ENCODE measurements at places on chromosomes 3 and 15.

GRCh38 chr3:99952306-99952705, 134.6 kb downstream of the CMSS1 start:
- no peaks in the 10 kb centered on the region for H3K27me3 ChIP-seq
- no peak overlapping the region for H3K27ac ChIP-seq
- H3K4me1 ChIP-seq, result peaks cover 6% of the 10 kb centered on the region
- H3K4me3 ChIP-seq, result no peak overlapping the region
- no peak for DNase-seq

GRCh38 chr15:59434481-59434880, 3.5 kb upstream of the FAM81A start:
- DNase-seq, result no peak
- H3K27me3 ChIP-seq, result no peaks in the 10 kb centered on the region
- no peak overlapping the region for H3K4me3 ChIP-seq

- H3K27ac ChIP-seq, result peak overlapping the region; percentile 91
- peaks cover 13% of the 10 kb centered on the region for H3K4me1 ChIP-seq
- peak; percentile 55 for DNase-seq
- peaks cover 30% of the 10 kb centered on the region for H3K36me3 ChIP-seq
These were observed 873 bp downstream of the CAPN7 start for GRCh38 chr3:15206662-15207576.

- H3K27ac ChIP-seq, result no peak overlapping the region
- H3K4me1 ChIP-seq, result peaks cover 12% of the 10 kb centered on the region
- no peaks in the 10 kb centered on the region for H3K27me3 ChIP-seq
- H3K36me3 ChIP-seq, result no peaks in the 10 kb centered on the region
- no peak overlapping the region for H3K4me3 ChIP-seq
- DNase-seq, result no peak
These were observed 9.7 kb upstream of the PCOLCE2 start for GRCh38 chr3:142898346-142899213.

DNA sequence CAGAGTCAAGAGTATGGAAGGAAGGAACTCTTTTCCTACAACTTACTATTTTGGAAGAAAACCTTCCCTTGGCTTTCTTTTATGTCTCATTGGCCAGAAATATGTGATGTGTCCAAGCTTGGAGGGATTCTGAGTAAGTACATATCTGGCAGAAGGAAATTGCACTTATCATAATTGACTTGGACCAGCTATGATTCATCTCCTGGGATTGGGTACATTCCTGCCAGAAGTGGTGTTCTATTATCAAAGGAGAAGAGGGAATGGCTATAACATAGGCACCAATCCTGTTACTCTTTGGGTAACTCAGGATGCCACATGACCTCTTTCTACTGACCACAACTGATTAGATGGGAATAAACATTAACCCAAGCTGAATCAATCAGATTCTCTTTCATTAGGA, 13.5 kb upstream of the DAZL start:
- H3K4me3 ChIP-seq, result no peak overlapping the region
- H3K36me3 ChIP-seq, result no peaks in the 10 kb centered on the region
- peak; percentile 8 for DNase-seq
- H3K4me1 ChIP-seq, result no peaks in the 10 kb centered on the region

- no peak for DNase-seq
- H3K27ac ChIP-seq, result no peak overlapping the region
- no peaks in the 10 kb centered on the region for H3K27me3 ChIP-seq
- H3K4me3 ChIP-seq, result no peak overlapping the region
- peaks cover 27% of the 10 kb centered on the region for H3K36me3 ChIP-seq
These were observed 158.2 kb downstream of the P3H2 start for GRCh38 chr3:189962466-189962865.

DNA sequence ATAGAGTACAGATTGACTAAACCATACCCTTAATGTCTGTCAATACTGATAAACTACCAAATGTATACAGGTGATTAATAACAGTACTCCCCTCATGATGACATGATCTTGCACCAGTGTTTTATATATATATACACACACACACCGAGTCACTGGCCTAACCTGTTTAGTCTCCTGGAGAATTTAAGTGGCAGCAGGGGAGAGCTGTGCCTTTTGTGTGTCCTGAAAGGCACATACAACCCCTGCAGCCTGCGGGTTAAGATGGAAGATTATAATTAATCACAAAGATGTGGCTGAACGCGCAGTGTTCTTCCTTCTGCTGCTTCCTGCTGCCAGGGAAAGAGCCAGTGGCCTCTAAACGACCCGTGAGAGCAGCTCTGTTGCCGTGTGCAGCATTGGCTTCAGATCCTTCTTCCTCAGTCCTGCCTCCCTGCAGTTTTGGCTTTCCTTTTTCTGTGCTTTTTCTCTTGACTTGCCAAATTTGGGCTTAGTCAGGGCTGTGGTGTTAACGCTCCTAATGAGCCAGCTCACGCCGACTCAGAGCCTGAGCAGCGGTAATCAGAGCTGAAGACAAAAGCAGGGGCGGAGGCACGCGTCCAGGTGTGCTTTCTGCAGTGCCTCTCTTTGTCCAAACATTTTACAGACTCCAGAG, 42.5 kb upstream of the UBE3A start:
- no peaks in the 10 kb centered on the region for H3K27me3 ChIP-seq
- no peak for DNase-seq
- no peaks in the 10 kb centered on the region for H3K36me3 ChIP-seq
- H3K4me3 ChIP-seq, result peak overlapping the region; percentile 31
- no peak overlapping the region for H3K27ac ChIP-seq

- no peaks in the 10 kb centered on the region for H3K36me3 ChIP-seq
- no peaks in the 10 kb centered on the region for H3K27me3 ChIP-seq
- H3K27ac ChIP-seq, result no peak overlapping the region
These were observed 185.7 kb upstream of the TOPAZ1 start for GRCh38 chr3:44055951-44056350.

GRCh38 chr15:46442184-46442583, 807.4 kb downstream of the SQOR start:
- H3K27ac ChIP-seq, result peak overlapping the region; percentile 63
- H3K27me3 ChIP-seq, result no peaks in the 10 kb centered on the region
- peaks cover 21% of the 10 kb centered on the region for H3K4me1 ChIP-seq
- DNase-seq, result peak; percentile 0
- no peaks in the 10 kb centered on the region for H3K36me3 ChIP-seq
- no peak overlapping the region for H3K4me3 ChIP-seq

DNA sequence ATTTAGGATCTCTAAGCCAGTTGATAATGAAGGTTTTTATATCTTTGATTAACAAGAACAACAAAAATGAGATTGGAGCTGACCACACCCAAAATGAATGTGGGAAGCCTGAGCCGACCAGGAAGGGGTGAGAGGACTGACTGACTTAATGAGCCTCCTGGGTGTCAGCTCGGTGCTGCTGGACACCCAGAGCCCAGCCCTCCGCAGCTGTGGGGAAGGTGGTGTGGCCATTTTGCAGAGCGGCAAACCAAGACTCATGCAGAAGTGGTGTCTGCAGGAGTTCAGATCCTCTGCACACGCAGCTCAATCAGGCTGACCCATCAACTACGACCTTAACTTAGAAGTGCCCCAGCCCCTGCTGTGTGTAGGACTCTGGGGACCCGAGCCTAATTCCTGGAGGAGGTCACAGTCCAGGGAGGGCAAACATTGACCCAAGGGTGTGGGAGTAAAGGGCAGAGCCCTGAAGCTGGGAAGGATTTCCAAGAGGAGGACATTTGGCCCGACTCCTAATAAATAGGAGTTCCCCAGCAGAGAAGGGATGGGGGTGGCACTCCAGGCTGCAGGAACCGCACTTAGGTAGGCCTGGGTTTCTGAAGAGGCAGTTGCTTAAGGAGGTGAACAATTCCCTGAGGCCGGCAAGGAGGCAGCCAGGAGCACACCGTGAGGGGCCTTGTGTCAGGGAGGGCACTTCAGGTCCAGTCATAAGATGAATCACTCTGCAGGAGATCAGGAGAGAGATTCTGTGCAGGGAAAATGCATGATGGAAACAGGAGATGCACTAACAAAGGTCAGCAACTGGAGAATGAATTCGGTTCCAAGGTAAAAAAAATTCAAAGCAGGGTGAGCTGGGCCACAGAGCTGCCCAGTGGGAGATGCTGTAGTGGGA, 197.1 kb upstream of the TPM1 start:
- no peak overlapping the region for H3K4me3 ChIP-seq
- H3K27ac ChIP-seq, result no peak overlapping the region
- no peak for DNase-seq
- no peaks in the 10 kb centered on the region for H3K27me3 ChIP-seq
- peaks cover 6% of the 10 kb centered on the region for H3K4me1 ChIP-seq
- H3K36me3 ChIP-seq, result no peaks in the 10 kb centered on the region

DNA sequence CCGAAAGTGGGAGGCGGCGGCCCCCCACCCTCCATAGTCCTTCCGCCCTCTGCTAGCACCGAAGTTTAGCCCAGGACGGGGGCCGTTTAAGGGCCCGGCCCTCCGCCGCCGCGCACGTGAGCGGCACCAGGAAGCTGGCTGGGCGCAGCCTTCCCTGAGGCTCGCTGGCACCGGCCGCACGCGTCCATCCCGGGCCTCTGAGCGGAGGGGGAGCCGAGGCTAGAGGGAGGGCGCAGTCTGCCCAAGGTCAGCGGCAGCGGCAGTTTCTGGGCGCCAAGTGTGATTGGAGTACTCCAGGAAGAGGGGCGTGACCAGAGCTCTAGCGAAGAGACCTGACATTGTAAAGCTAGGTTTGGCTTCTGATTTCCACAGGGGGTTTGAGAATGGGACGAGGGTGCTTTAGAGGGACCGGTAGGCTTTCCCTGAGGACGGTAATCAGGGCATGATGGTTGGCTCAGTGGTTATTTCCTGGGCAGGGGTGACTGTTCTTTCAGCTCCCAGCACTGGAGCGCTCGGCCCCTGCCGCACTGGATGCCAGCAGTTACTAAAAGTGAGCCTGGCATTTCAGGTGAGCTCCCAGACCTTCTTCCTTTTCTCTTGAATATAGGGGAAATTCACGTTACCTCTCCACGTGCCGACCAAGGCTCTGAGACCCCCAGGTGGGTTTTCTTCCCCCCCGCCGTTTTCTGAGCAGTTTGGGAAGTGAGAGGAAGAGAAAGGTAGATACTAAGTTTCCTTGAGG, 853 bp downstream of the TEX264 start:
- H3K36me3 ChIP-seq, result peaks cover 10% of the 10 kb centered on the region
- peak; percentile 78 for DNase-seq
- peak overlapping the region; percentile 86 for H3K27ac ChIP-seq

DNA sequence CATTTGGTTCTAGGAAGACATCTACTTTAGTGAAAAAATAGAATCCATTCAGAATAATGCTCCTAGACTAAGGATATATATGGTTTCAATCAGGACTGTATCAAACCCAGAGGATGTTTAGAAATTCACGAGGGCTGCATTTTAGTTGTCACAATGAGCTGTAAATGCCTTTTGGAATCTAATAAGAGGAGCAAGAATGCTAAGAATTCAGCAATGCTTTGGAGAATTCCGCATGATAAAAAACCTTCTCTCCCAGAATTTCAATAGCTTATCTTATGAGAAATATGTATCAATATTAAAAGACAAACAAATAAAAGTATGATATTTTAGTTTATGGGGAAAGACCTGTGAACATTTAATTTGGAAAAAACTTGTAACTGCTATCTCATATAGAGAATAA, 885.1 kb downstream of the ZPLD1 start:
- no peaks in the 10 kb centered on the region for H3K4me1 ChIP-seq
- no peak for DNase-seq
- peaks cover 52% of the 10 kb centered on the region for H3K27me3 ChIP-seq
- H3K4me3 ChIP-seq, result no peak overlapping the region
- H3K36me3 ChIP-seq, result no peaks in the 10 kb centered on the region

GRCh38 chr3:57544181-57545125, at the start of gene DNAH12:
DNAH12 (minus strand) TSS chr3:57544344; CDS start chr3:57542870, 1,474 bp downstream.
- H3K36me3 ChIP-seq, result no peaks in the 10 kb centered on the region
- H3K4me1 ChIP-seq, result no peaks in the 10 kb centered on the region
- H3K27ac ChIP-seq, result no peak within 1 kb of the TSS
- peak within 1 kb of the TSS; percentile 54 for H3K4me3 ChIP-seq

DNA sequence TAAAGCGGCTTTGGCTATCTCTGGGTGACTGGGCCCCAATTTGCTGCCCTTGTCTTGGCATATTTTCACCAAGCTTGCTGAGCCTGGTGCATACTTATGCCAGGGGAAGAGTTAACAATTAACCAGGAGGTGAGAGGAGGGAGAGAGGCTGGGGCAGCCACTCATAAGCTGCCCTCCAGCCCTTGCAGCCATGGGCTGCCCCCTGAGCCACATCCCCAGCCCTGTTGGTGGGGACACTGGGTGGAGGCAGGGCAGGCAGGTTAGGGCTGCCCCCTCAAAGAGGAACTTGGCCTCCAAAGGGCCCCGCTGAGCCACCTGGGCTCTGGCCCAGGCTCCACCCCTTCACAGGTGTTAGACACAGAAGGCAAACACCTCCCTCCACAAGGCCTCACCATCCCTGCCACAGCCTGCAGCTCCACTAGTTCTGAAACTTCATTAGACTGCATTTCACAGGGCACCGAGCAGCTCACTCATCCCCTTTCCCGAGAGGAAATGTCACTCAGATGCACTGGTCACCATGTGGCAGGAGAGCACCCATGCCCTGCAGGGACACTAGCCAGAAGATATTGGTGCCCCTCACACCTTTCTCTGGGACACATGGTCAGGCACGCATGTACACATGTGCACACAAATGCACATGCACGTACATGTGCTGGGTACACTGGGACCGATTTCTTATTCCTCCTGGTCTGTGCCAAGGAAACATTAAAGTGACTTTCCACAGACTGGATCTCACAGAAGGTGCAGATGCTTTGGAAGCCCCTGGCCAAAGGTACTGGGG, 20.2 kb downstream of the AMOTL2 start:
- no peaks in the 10 kb centered on the region for H3K27me3 ChIP-seq
- H3K4me3 ChIP-seq, result no peak overlapping the region
- H3K4me1 ChIP-seq, result peaks cover 60% of the 10 kb centered on the region
- DNase-seq, result no peak
- H3K36me3 ChIP-seq, result peaks cover 64% of the 10 kb centered on the region

- no peaks in the 10 kb centered on the region for H3K4me1 ChIP-seq
- no peak overlapping the region for H3K4me3 ChIP-seq
- peak; percentile 51 for DNase-seq
- no peaks in the 10 kb centered on the region for H3K36me3 ChIP-seq
- no peak overlapping the region for H3K27ac ChIP-seq
These were observed 23.7 kb downstream of the ALPK3 start for GRCh38 chr15:84840741-84841429.

GRCh38 chr3:197006860-197007259, 22.8 kb downstream of the MELTF start:
- H3K4me1 ChIP-seq, result peaks cover 10% of the 10 kb centered on the region
- no peaks in the 10 kb centered on the region for H3K36me3 ChIP-seq
- H3K27me3 ChIP-seq, result no peaks in the 10 kb centered on the region
- no peak overlapping the region for H3K4me3 ChIP-seq

GRCh38 chr3:159616234-159616825, 372.3 kb upstream of the IL12A start:
- H3K27me3 ChIP-seq, result no peaks in the 10 kb centered on the region
- peaks cover 14% of the 10 kb centered on the region for H3K4me1 ChIP-seq
- H3K27ac ChIP-seq, result no peak overlapping the region
- no peaks in the 10 kb centered on the region for H3K36me3 ChIP-seq

DNA sequence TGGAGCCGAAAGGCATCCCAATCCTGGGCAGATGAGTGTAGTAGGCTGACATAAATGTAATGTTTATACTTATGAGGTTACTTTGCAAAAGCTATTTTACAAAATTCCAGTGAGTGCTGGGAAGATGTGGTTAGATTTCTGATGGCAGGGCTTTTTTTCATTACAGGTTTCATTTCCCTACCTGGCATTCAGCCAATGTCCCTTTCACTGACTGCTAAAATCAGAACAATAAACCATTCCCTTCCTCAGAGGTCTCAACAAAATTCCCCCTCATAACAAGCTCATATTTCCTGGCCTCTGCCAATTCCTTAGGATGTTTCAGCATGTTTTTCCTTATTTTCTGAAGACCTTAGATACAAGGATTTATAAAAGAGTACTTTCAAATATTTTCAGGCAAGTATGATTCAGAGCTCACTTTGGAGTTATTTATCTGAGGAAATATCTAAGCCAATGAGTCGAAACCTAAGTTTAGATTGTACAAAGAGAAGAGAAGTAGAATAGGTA, 40.9 kb upstream of the CCDC80 start:
- DNase-seq, result peak; percentile 36
- no peaks in the 10 kb centered on the region for H3K36me3 ChIP-seq
- H3K4me1 ChIP-seq, result peaks cover 11% of the 10 kb centered on the region
- H3K27me3 ChIP-seq, result no peaks in the 10 kb centered on the region
